ENCODE measurements at places on chromosomes 3 and 15.

DNA sequence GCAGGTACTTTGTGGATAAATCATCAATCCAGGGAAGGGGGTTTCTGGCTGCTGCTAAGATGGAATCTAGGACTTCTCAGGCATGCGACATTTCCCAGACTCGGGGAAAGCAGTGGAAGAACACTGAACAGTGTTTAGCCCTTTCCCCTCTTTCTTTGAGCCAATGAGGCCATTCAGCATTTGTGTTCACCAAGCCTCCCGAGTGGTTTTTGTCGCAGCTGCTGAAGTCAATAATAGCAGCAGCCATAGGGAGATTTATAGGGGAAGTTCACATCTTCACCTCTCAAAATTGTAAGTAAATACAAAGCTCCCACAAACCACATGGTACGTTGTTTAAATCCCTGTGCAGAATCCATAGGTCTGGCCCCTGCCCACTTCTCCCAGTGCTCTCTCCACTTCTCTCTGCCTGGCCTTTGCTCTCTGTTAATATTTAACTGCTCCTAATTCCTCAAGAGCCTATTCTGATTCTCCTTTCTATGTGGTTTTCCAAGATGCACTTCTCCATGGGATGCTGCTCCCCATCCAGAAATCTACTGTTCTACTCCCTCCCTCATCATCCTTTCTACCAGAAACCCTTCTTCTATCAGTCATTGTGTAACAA, 230.7 kb downstream of the SHQ1 start:
- DNase-seq, result no peak

- no peak for DNase-seq
These were observed 1465.3 kb upstream of the GBE1 start for GRCh38 chr3:83226751-83227150.

GRCh38 chr15:98813951-98814350, 165.6 kb downstream of the IGF1R start:
- DNase-seq, result no peak

- no peak for DNase-seq
These were observed 67.1 kb upstream of the AKAP13 start for GRCh38 chr15:85313339-85313738.

DNA sequence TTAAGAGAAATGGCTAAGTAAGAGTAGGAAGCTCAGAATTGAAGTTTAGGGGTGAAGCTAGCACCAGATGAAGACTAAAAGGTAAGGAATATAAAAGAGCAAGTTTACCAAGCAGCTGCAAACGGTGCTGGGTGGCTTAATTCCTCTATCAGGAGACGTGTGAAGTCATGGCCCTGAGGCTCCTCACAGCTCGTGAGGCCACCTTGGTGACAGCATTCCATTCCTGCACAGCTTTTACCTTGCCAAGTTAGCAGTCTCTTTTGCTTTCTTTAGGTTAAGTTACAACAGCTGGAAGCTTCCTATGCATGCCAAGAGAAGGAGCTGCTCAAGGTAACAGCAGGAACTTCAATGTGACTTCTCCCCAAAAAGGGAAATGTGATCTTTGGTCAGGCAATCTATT, 6.4 kb downstream of the TMCO5A start:
- DNase-seq, result no peak

GRCh38 chr3:47859956-47860605, 57.1 kb downstream of the DHX30 start:
- no peak for DNase-seq

DNA sequence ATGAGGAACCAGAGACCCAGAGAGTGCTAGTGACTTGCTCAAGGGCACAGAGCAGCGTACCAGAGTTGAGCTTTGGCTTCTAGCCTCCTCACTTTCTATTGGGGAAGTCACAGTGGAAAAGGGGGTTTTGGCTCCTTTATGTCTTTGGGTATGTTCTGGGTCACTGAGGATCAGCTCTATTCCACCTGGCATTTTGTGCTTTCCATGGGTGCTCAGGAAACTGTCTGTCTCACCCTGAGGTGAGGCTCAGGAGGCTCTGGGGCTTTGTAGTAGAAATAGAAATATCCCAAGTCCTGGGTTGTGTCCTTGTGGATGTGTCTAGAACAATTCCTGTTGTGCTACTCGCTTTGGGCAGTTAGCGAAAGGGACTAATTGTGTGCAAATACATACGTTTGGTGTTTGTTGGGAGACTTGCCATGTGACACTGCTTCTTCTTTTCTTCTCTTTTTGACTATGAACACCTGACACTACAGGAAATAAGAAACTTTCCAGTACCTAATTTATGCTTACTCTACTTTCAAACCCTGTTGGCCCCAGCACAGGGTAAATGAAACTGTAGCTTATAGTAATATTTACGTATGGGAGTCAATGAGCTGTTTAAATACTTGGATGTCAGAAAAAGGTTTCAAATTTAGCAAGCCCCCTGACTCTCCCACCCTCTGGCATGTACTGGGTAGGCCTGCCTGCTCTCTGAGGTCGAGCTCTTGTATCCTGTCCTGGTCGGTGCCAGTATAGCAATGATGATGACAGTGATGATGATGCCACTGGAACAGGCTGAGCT, 35.6 kb downstream of the SMAD3 start:
- DNase-seq, result no peak

- DNase-seq, result no peak
These were observed 37.4 kb downstream of the EBLN2 start for GRCh38 chr3:73098873-73099272.

GRCh38 chr15:90869140-90869541, 753 bp downstream of the FURIN start:
- no peak for DNase-seq

DNA sequence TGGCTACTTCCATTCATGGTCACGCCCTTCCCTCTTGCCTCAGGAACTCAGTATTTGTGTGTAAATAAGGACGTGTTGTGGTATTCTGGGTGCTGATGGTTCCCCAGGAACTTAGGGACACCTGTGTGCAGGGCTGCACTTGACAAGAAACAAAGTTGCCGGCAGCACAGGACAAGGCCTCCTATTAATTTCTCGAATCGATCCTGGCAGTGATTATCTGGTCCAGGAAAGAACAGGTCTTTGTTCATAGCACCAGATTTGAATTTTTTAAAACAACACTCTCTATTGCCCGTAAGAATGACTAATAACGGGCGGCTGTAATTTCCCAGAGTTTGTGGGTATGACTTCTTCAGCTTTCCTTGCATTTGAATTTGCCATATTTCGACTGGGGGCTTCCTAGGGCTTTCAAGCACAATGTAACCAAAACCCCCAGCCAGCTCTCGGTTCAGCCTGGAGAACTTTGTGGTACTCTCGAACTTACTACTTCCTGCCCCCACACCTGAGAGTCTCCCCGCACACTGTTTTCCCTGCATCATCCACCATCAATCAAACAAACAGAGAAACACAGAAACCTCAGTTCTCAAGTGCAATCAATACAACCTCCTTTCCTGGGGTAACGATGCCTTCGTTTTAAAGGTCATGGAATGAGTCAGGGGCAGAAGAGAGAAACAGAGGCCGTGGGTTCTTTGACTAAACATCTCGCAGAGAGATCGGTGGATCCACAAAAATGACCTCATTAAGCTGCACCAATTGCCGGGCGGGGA, 241.7 kb upstream of the ICE2 start:
- DNase-seq, result no peak

DNA sequence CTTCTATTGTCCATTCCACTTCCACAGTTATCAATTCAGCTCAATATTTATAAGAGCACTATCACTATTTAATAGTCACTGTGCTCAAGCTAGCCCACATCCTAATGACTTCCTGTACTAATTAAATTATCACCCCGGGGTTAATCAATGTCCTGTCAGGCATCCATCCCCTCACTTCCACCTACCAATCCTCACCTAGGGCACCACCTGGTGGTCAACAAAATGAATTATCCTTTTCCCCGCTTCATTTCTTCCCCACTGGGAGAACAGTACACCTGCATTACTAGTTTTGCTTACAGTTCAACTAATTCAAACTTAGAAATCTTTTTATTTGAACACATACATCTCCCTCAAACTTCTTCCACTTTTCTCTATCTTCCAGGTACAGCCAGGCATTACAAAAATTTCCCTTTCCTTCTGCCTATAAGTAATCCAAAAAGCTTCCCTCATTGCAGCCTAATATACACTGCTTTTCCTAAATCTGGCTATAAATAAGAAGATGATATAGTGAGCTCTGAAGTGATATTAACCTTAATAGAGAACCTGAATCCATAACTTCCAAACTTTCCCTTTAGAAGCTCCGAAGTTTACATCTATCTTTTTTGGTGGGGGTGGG, 68.5 kb downstream of the TMCC1 start:
- no peak for DNase-seq

- DNase-seq, result no peak
These were observed 78.3 kb upstream of the ZNF280D start for GRCh38 chr15:56811586-56811985.

DNA sequence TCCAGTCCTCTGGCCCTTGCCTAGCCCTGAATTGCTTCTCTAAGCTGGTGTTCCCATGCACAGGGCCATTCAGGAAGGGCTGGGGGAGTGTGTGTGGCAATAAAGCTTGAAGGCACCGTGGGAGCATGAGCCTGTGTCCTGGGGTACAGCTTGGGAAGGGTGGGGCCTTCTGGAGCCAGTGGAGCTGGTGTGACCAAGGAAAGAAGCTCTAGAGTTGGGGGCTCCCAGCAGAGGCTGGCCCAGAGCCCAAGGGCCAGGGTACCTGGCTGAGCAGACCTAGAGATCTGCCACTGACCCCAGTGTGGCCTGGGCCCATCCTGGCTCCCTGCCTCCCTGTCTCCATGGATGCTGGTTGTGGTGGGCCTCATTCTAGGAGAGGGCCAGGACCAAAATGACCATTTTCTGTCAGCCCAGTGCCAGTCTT, 8.1 kb downstream of the ABTB1 start:
- DNase-seq, result peak; percentile 50

- DNase-seq, result no peak
These were observed 277.2 kb downstream of the UBE2E2 start for GRCh38 chr3:23480329-23480714.

- no peak for DNase-seq
These were observed 319.2 kb downstream of the SLC9A9 start for GRCh38 chr3:143529018-143529478.

DNA sequence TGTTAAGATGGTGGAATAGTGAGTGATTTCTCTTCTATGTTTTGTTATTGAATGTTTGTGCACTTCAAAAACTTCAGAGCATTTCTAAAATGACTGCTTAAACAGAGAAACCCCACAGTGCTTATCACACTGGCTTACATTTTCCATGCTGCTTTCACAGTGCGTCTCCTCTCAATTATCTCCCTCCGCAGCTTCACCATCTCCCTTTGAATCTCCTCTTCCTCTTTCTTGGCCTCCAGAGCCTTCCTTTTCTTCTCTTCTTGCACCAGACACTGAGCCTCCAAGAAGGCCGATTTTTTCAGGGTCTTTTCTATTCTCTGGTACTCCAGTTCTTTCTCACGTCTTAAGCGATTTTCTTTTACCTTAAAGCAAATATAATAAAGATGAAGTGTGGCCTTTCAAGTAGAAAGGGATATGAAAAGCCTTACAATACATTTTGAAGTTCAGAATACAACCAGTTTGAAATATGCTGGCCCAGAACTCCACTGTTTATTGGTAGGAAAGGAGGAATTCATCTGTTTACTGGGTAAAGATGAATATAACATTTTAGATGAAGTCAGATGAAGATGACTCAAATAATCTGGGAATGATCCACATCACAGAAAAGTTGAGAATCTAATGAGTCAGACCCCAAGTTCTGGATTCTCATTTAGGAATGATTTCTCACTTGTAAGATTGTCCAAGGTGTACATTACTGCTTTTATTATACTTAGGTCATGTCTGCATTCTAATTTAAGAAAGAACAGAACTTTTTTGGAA, 21.4 kb downstream of the CCDC191 start:
- no peak for DNase-seq

DNA sequence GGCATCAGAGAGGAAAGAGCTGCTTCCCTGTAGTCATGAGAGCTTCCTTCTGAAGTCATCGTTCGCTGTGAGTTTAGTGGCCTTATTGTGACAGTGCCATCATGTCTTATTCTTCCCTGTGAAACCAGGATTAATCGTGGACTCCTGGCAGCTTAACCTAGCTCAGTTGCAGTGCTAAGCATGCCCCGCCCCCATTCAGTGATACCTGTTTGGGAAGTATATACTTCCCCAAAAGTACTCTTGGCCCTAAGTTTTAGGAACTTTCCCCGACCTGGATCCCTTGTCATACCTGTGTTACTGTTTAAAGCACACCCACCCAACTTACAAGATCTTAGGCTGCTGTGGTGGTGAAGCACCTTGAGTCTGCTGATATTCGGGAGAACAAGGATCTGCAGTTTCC, 32.1 kb upstream of the TIMP4 start:
- DNase-seq, result no peak

- no peak for DNase-seq
These were observed 79.7 kb upstream of the GOLGA8B start for GRCh38 chr15:34663101-34663500.

DNA sequence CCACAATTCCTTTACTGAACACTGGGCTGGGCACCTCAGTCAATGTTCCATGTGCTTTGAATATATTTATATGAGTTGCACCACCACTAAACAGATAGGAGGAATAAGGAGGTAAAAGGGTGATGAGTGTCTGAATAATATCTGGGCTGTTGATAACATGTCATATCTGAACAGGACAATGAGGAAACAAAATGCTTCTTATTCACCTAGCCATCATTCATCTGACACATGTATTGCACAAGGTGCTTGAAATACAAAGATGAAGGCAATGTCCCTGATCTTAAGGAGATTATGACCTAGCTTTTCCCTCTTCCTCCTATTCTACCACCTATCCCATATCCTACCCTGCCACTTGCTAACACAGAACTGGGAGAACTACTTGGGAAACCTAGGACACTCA, 8.0 kb upstream of the CERS3 start:
- no peak for DNase-seq

GRCh38 chr3:45597581-45597980, 3.0 kb downstream of the LIMD1 start:
- DNase-seq, result no peak

DNA sequence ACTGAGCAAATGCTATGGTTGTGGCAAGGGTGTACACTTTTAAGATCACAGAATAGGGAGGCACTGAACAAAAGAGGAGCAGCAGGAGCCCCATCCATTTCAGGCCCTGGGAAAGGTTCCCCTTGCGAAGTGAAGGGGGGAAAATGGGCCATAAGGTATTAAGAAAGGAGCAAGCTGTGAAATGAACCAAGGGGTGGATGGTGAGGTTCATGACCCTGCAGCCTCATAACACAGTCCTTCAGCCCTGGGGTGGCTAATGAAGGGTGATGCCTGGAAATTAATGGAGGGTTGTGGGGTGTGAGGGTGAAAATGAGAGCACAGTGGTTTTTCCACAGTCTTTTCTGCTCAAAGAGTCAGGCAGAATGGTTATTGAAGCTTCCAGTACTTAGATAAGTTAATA, 150.1 kb downstream of the PDZRN3 start:
- no peak for DNase-seq
